A549 treated with CpdA at 1 μM for 4 hours (cell line): ENCODE measurements at places on chromosomes 11 and 22. TPM values are rescaled to one million over a fixed set of nuclear protein-coding genes. Genes with fewer than 3 reads are reported as not detected.

The C11orf97 gene
- total RNA-seq, result not detected in 5 replicates

The PRMT3 gene
- total RNA-seq, result 28.0 to 38.5 TPM (median 30.9 TPM) in 5 replicates

The KCNJ1 gene
- total RNA-seq, result not detected in 5 replicates

The MS4A8 gene
- total RNA-seq, result not detected in 5 replicates

The CNGA4 gene
- 0.06 to 0.18 TPM in 2 of 5 replicates, not detected in the others for total RNA-seq

The APLNR gene
- total RNA-seq, result 0.03 to 0.12 TPM (median 0.08 TPM) in 4 of 5 replicates, not detected in the other

The FOLH1 gene
- not detected in 5 replicates for total RNA-seq

The UPK3A gene
- not detected in 5 replicates for total RNA-seq

The CARD18 gene
- not detected in 5 replicates for total RNA-seq

The RBMXL2 gene
- not detected in 5 replicates for total RNA-seq

The MISFA gene
- total RNA-seq, result 2.0 to 2.8 TPM (median 2.0 TPM) in 5 replicates

The MAML2 gene
- total RNA-seq, result 1.9 to 2.7 TPM (median 2.1 TPM) in 5 replicates

The PDE2A gene
- total RNA-seq, result 1.2 to 2.8 TPM (median 1.4 TPM) in 5 replicates

The KRTAP5-4 gene
- total RNA-seq, result not detected in 5 replicates

The POU2AF2 gene
- not detected in 5 replicates for total RNA-seq

The ADM2 gene
- total RNA-seq, result 0.49 to 0.87 TPM (median 0.50 TPM) in 5 replicates

The HTR3B gene
- total RNA-seq, result not detected in 5 replicates

The OR51G1 gene
- not detected in 5 replicates for total RNA-seq

The TIMP3 gene
- total RNA-seq, result 1.4 to 3.0 TPM (median 2.0 TPM) in 5 replicates

The STT3A gene
- 95.0 to 112 TPM (median 103 TPM) in 5 replicates for total RNA-seq

The CCDC81 gene
- 0.17 to 0.50 TPM (median 0.22 TPM) in 5 replicates for total RNA-seq
